ENCODE measurements at places on chromosomes 4 and X. TPM values are rescaled to one million over a fixed set of nuclear protein-coding genes. Genes with fewer than 3 reads are reported as not detected.

ANXA3 gene
- 2.2 TPM for total RNA-seq

SH3RF1 gene
- total RNA-seq: 17.9 TPM

C1QTNF7 gene
- 1.5 TPM for total RNA-seq

NWD2 gene
- total RNA-seq: not detected

TMEM129 gene
- total RNA-seq: 93.8 TPM

SSX2 gene
- not detected for total RNA-seq

TRAM1L1 gene
- total RNA-seq: 5.2 TPM

EXOC1 gene
- total RNA-seq: 22.9 TPM

TMSB15A gene
- 26.8 TPM for total RNA-seq

GPRIN3 gene
- total RNA-seq: 0.65 TPM

Data from epithelial cell of alveolus of lung (primary cell).